ENCODE measurements at places on chromosomes 7 and 10. TPM values are rescaled to one million over a fixed set of nuclear protein-coding genes. Genes with fewer than 3 reads are reported as not detected.

- no peak for DNase-seq
These were observed 118.5 kb upstream of the DIP2C start for GRCh38 chr10:807958-808353.

- DNase-seq: no peak
These were observed 87.1 kb downstream of the HIBADH start for GRCh38 chr7:27575613-27576012.

DNA sequence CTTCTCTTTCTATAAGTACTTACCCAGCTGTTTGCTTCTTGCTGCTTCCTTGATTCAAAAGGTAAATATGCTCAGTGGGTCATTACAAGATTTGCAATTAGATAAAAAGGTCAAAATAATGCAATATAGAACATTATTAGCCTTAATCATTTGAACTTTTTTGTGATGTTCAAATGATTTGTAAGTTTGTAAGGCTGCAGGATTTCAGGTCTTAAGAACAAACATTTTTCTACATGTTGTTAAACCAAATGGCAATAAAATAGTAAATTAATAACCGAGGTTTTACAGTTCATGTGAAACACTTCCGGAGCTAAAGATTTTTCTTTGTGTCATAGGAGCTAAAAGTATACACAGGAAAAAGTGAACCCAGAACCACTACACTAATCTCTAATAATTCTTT lies 16.2 kb upstream of the SCIN start:
- no peak for DNase-seq

- peak; percentile 58 for DNase-seq
These were observed 103.1 kb downstream of the ZNF467 start for GRCh38 chr7:149670288-149670687.

DNA sequence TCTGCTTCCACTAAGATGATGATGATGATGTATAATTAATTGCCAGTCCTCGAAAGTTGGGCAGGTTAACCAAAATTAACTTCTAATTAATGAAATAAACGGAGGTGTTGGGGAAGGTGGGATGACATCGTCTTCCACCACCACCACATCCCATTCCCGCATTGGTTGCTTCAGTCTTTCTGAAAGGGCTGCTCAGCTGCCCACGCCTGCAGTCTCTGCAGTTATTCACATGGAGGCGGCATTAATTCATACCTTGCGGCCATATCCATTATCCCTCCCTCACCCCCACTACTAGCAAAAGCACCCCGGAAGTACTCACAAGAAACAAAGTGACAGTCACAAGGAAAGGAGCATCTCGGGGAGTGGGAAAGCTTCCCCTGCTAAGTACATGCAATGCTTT lies 387.9 kb downstream of the DPP6 start:
- DNase-seq: no peak

- no peak for DNase-seq
These were observed 221.6 kb downstream of the DGKI start for GRCh38 chr7:137625197-137625596.

DNA sequence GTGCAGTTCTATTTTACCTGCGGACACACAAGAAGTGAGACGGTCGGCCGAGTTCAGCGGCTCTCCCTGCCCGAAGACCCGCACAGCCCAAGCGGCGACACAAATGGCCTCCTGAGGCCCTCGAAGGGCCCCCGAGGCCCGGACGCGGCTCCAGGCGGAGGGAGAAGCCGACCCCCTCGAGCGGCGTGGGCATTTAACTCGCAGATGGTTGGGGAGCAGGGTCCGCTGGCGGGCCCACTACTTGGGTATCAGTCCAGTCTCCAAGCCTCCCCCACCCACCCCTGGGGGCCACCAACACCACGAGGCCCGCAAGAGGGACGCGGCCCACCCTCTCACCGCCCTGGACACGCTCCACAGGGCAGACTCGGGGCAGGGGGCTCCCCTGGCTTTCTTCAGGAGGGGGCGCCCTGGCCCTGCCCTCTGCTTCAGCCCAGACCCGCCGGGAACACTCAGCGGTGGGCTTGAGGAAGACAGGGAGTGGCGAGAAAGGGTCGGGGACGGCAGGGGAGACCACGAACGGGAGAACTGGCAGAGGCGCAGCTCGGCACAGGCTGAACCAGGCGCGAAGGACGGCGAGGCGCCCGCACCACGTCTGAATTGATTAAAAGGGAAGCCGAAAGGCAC lies 1.7 kb downstream of the IGF2BP3 start:
- no peak for DNase-seq

DNA sequence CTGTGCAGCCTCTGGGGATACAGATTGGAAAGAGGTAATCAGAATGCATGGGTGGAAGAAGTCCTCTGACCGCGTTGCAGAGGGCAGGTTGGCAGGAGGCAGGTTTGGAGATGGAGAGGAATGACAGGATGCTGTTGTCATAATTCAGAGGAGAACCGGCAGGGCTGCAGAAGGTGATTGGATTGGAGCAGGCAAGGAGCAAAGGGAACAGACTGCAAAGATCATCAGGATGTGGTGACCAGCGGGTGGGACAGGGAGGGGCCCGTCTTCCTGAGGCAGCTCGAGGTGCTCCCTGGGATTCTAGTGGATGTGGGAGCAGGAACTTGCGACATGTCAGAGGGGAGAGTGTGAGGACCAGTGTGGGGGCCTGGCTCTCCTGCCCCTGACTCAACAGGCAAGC lies 78.5 kb upstream of the PPIF start:
- DNase-seq: no peak

DNA sequence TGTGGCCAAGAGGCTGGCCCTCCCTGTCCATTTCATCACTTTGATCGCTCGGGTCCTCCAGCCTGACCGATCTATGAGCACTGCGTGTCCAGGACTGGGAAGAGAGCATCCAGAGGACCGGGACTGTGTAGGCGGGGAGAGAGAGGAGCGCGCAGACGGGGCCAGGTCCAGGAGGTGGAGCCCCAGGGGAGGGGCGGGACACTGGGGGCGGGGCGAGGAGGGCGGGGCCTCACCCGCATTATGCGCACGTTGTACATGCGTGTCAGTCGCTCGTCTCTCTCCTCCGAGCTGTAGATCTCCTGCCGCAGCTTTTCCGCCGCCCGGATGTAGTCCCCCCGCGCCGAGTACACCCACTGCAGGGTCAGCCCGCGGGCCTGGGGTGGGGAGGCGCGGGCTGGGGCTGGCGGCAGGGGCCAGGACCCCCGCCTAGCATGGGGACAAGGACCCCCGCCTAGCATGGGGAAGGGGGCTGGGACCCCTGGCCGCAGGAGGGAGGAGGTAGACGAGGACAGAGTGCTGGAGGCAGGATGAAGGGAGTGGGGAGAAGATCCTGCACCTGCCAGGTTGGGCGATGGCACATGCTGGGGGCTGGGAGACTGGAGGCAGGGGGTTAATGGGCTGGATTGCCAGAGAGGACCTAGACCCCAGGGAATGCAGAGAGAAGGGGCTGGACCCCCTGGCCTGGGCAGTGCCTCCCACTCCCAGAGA lies 14.3 kb downstream of the MOSPD3 start:
- peak; percentile 85 for DNase-seq

Gene DENND2A
- 4.6 TPM for polyA plus RNA-seq

DNA sequence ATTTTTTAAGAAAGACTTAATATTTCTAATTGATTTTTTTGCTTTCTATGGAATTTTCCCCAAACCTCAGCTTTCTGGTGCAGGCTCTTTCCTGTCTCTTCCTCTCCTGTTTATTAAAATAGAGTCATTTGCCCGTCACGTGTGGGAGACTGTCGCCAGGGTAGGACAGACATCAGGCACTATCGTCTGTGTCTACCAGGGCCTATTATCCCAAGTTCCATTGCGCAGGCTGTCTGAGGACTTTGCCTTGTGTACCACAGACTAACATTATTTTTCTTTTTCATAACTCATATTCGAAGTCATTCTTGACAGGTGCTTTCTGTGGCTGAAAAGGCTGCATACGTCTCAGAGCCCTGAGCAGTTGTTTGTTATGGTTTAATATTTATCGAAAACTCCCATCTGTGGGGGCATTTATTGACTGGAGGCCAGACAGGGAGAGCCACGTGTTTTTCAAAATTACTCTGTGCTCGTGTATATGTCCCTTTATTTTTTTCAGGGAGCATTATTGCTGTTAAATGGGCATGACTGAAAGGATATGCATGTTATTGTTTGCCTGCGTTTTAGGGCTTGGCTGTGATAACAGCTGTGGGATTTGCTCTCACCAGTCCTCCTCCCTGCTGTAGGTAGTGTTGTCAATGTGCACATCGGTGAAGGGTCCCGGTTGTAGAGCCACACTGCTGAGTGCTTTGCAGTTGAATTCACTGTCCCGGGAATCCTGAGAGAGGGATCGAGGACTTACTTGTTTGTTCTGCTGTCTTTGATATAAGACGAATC lies 89.8 kb downstream of the CAMK1D start:
- DNase-seq: no peak

Gene AGAP5
- polyA plus RNA-seq: 6.0 TPM

GRCh38 chr7:67438198-67438882 lies 441.7 kb downstream of the TYW1 start:
- DNase-seq: no peak

DNA sequence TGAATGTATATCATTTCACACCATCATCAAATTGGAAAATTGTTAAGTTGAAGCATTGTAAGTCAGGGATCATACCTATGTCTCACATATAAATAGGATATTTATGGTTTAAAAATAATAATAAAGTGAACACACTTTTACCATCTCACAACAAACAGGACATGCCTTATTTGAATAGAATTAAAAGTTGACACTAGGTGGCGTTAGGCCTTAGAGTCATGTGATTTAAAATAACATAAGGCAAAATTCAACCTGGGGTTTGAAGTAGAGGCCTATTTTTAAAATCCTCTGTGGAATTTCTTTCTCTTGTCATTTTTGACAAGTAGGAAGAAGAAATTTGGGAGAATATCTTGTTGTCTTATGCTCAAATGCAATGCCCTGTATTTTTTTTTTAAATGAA lies 184.7 kb upstream of the PCDH15 start:
- no peak for DNase-seq

Gene CAMK1D
- polyA plus RNA-seq: 2.0 TPM

Gene OPTN
- 89.9 TPM for polyA plus RNA-seq

DNA sequence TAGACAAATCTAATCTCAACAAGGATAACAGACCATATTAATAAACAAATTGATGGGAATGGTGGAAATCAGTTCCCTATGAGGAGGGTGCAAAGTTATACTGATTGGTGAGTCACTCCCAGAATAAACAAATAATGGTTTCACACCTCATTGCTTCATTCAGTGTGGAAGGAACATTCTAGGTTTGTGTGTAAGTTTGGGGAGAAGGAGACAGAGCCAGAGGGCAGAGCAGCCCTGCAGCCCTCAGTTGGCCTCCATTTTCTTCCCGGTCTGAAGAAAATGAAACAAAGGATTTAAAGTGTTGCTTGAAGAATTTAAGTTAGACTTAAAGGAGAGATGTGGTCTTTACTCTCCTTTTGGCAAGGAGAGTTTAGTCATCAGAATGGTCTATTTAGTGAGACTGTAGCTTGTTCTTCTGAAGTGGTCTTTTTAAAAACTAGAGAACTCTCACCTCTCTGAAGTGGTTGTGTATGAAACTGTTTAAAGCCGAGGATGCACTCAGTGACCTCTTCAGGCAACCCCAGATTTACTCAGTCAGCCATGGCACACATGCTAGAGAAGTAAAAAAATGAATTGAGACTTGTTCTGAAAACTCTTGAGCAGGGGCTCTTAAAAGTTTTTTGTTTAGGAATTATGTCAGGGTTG lies 27.2 kb downstream of the IKZF1 start:
- DNase-seq: no peak

Gene SRGN
- polyA plus RNA-seq: 28.8 TPM

Gene ABCF2
- 58.4 TPM for polyA plus RNA-seq

DNA sequence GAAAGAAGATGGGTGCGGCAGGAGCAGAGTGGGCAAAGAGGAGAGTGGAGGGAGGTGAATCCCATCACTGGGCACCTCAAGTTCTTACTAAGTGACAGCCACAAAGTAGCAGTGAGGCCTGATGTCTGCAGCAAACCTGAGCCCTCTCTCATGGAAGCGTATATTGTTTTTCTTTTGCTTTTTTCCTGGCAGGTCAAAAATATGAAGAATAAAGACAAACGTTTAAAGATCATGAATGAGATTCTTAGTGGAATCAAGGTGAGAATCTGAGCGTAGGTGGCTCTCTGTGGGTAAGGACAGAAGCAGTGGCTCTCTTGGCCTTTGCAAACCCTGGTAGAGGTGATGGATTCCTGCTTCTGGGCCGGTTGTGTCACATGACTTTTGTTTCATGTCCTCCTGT lies 22.8 kb downstream of the ABCC2 start:
- no peak for DNase-seq

Gene HABP2
- not detected for polyA plus RNA-seq

- no peak for DNase-seq
These were observed 186.6 kb downstream of the DPY19L1 start for GRCh38 chr7:34850681-34851080.

Gene TLX1
- polyA plus RNA-seq: 0.08 TPM

DNA sequence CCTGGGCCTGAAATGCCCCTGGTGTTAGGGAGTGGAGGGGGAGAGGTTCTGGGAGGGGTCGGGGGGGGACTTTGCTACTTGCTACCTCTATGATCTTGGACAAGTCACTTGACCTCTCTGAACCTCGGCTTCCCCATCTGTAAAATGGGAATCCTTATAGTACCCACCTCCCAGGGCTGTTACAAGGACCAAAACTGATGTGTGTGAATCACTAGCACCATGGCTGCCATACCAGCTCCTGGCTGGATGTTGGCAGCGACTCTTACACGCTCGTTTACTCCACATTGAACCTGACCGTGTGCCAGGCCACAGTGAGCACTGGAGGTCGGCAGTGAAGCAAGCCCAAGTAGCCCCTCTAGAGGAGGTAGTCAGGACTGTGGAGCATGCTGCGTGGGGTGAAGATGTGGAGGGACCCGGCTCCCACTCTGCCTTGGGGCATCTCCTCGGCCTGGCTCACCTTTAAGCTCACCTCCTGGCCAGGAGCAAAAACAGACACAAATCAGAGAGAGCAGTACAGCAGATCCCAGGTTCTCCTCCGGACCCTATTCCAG lies 28.9 kb downstream of the PPIF start:
- DNase-seq: no peak

Gene ENO4
- polyA plus RNA-seq: not detected

DNA sequence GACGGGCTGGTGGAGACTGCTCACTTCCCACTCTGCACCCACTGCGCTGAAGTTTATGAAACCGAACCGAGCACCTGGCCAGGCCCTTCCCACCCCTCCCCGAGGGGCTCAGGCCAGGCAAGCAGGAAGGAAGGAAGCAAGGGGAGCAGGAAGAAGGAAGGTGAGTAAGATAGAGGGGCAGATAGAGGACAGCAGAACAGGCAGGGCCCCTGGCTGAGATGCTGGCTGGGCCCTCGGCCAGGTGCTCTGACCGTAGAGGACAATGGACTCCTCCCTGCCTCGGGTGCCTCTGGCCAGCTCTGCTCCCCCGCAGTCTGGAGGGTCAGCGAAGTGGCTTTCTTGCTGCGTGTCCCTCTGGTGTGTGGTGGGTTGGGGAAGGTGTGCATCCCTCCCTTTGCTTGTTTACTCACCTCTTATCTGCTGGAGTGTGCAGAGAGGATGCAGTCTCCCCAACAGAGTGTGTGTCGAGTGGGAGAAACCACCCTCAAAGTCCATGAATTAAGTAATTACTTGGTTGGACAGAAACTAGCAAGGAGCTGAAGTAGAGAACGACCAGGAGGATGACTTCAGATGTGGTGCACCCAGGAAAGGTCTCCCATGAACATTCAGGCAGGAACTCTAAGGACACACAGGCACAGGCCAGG lies 82.8 kb upstream of the PPP2R2D start:
- DNase-seq: no peak

Gene ALOX5
- polyA plus RNA-seq: 3.4 TPM

GRCh38 chr7:7181519-7182155 lies 707 bp upstream of the C1GALT1 start:
- peak; percentile 39 for DNase-seq

Gene TMEM209
- 8.4 TPM for polyA plus RNA-seq

GRCh38 chr7:45968856-45969541 lies 47.9 kb upstream of the IGFBP3 start:
- no peak for DNase-seq
